NCI-H2081 (cell line): ENCODE measurements at places on chromosomes 11 and 22.

GRCh38 chr11:27201454-27202302, 161.1 kb downstream of the BBOX1 start:
- DNase-seq: peak; percentile 89

GRCh38 chr11:33895752-33896137, 3.9 kb upstream of the LMO2 start:
- no peak for DNase-seq

GRCh38 chr11:82533628-82534327, 199.9 kb downstream of the FAM181B start:
- DNase-seq: no peak

DNA sequence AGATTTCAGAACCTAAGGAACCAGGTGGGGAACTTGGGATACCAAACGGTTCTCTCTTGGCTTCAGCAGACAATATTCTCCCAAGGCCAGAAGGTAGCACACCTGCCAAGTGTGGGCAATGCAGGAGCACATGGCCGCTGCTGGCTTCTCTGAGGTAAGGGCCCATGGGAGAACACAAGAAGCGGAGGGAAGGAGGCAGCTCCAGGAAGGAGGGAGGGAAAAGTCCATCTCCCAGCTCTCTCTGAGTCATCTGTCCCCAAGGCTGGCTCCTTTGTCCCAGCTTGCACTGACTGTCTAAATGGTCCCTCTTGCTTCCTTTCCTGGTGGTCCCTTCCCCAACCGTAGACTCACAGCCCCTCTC, 557.9 kb upstream of the CADM1 start:
- DNase-seq: no peak

DNA sequence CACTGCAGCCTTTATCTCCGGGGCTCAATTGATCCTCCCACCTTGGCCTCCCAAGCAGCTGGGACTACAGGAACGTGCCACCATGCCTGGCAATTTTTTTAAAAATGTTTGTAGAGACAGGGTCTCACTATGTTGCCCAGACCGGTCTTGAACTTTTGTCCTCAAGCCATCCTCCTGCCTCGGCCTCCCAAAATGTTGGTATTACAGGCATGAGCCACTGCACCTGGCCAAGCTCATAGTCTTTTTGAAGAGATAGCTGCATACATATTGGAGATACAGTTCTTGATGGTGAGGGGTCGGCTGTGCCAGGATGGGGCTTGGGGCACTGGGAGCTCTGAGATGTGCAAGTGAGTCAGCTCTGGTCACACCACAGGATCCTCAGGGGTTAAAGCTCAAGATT, 53.2 kb downstream of the CHRDL2 start:
- DNase-seq: no peak

DNA sequence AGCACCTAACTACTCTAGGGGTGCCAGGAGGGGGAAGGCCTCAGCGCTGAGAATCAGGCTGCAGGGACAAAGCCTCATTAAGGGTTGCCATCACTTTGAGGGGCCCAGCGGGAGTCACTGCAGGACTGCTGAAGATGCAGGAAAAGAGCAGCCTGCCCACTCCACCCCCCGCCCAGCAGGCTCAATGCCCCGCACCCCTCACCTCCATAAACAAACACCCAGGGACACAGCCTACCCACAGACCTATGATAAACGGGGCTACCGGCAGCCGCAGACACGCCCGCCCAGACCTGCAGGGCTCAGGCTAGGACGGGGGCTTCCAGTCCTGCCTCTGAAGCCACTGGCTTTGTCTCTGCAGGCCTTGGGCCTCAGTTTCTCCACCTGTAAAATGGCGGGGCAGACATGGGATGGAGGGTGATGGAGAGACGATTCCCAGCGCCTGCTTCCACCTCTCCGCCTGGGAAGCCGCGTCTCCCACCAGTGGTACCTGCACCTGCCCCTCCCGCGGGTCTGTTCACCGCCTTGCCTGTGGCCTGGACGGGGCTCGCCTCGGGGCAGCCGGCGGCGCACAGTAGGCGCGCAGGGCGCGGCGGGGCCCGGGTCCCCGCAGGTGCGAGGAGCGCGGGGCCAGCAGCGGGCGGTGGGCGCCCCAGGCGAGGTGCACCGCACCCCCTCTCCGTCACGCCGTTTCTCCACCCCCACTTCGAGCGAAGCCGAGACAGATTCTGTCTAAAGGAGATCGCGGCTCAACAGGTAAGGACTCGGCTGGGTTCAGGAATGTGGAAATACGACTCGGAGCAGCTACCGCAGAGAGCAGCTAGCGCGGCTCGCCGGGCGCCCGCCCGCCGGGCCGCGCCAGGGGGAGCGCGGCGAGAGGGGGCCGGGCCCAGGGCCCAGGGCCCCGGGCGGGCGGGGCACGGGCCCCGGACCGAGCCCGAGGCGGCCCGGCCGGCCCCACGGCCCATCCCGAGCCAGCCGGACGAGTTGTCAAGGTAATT, 1.5 kb downstream of the WNT7B start:
- DNase-seq: no peak

DNA sequence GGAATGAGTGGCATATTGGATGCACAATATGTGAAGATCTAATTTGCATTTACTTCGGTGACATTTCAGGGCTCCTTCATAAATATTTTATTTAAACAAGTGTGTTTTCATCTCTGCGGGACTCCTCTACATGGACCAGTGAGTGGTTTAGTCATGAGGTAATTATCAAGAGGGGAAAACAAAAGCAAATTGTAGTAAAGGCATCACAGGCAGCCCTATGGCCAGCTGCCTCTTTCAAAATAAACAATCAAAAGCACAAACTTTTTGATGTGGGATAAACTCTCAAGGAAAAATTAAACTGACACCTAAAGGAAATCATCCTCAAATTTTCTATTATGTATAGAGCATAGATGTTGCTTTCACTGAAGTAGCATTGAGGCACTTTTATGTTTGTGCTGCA, 6.0 kb downstream of the SYT9 start:
- DNase-seq: no peak
